SJSA1 (cell line): ENCODE measurements at places on chromosomes 6 and 20.

DNA sequence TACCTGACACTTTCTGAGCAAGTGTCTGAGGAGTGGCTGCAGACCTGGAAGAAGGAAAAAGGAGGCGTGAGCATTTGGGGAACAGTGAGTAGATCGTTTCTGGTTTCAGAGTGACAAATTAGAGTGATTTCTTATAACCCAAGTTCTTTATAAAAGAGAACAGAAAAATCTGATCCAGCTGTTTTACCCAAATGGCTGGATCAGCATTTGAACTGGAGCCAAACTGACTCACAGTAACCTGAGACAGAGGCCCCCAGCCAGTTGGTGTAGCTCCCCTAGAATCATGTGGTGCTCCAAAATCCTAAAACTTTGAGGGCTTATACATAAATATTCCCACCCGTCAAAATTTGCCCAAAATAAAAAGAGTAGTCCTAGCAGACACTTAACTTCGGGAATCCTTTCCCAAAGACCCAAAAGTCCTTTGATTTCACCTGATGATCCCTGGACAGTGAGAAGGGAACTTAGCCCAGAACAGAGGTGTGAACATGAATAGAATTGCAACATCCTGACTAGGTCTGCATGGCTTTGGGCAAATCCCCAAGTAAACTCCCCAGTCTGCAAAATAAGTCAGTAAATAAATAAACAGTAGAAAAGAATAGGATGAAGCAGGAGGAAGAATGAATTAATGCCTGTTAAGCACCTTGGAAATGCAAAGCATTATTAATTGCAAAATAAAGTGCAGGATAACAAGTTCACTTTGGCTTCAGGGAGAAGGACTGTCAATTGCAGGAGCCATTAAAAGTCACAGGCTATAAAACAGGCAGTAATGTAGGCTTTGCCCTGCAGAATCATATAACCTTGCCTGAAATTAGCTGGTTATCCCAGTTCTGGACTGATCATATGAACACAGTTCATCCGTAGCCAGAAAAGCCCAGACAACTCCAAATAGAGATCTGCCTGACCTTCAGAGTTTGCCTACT is 262.0 kb upstream of the JARID2 start:
- no peak overlapping the region for H3K27ac ChIP-seq
- no peaks in the 10 kb centered on the region for H3K4me1 ChIP-seq
- no peaks in the 10 kb centered on the region for H3K36me3 ChIP-seq
- H3K4me3 ChIP-seq: no peak overlapping the region
- DNase-seq: no peak

- peaks cover 19% of the 10 kb centered on the region for H3K4me1 ChIP-seq
- H3K27ac ChIP-seq: no peak overlapping the region
- peak; percentile 18 for DNase-seq
- H3K36me3 ChIP-seq: no peaks in the 10 kb centered on the region
Observed at GRCh38 chr6:5125152-5126006, 40.2 kb downstream of the PPP1R3G start.

DNA sequence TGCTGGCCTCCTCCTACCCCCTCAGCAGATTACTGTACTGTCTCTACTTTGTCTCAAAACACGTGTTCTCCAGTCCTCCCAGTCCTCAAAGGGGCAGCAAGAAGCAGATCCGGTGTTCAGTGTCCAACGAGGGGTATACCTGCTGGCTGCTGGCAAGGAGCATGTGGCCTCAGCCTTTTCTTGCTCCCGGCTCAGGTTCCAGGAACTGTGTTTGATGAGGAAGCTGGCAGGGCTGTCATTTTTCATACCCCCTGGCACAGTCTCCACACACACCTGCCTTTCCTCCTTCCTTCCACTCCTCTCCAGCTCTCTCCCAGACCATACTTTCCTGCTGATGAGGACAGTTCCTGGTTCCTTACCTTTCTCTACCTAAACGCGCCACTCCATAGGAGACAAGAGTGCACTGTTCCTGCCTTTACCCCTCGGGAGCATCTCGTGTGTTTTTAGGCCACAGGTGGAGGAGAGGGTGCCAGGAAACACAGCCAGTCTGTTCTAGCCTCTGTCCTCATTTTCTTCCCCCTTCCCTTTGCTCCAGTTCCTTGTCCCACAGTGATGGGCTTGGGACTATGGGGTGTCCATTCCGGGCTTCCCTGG is 77.2 kb downstream of the SSR1 start:
- no peaks in the 10 kb centered on the region for H3K4me1 ChIP-seq
- H3K4me3 ChIP-seq: no peak overlapping the region
- no peak for DNase-seq
- H3K36me3 ChIP-seq: peaks cover 54% of the 10 kb centered on the region

- H3K27me3 ChIP-seq: no peaks in the 10 kb centered on the region
- no peaks in the 10 kb centered on the region for H3K36me3 ChIP-seq
- no peak for DNase-seq
- no peaks in the 10 kb centered on the region for H3K4me1 ChIP-seq
Observed at GRCh38 chr6:72525821-72526510, 95.9 kb upstream of the KCNQ5 start.

DNA sequence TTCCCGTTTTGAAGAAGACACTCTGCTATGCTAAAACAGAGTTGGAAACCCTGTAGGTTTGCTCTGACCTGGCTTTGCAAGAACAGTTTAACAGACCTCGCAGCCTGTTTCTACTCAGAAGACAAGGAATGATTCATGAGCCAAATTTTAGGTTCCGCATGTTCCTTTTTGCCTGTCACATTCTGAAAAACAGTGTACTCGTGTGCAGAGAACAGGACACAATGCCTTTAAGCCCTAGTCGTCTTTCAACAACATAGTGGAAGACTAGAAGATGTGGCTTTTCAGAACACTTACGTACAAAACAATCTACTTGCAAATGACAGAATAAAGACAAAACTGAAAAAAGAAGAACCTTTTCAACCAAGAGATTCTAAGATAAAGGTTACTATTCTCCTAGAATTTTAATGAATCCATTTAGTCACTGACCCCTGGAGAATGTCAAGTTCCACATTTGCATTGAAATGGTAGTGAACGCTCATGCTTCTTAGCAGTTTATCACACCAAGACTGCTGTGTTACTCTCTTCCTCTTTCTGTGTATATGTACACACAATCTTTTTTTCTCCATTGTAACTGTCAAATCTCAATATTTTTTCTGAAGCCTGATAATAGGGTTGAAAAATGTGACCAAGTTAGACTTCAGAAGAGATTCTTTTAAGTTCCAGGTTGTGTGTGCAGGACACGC is 220.7 kb upstream of the NRSN1 start:
- no peaks in the 10 kb centered on the region for H3K4me1 ChIP-seq
- no peaks in the 10 kb centered on the region for H3K36me3 ChIP-seq
- no peak overlapping the region for H3K27ac ChIP-seq

- no peaks in the 10 kb centered on the region for H3K27me3 ChIP-seq
- H3K4me1 ChIP-seq: peaks cover 37% of the 10 kb centered on the region
- no peak for DNase-seq
- H3K36me3 ChIP-seq: no peaks in the 10 kb centered on the region
Observed at GRCh38 chr6:43887340-43887858, 117.4 kb downstream of the VEGFA start.

DNA sequence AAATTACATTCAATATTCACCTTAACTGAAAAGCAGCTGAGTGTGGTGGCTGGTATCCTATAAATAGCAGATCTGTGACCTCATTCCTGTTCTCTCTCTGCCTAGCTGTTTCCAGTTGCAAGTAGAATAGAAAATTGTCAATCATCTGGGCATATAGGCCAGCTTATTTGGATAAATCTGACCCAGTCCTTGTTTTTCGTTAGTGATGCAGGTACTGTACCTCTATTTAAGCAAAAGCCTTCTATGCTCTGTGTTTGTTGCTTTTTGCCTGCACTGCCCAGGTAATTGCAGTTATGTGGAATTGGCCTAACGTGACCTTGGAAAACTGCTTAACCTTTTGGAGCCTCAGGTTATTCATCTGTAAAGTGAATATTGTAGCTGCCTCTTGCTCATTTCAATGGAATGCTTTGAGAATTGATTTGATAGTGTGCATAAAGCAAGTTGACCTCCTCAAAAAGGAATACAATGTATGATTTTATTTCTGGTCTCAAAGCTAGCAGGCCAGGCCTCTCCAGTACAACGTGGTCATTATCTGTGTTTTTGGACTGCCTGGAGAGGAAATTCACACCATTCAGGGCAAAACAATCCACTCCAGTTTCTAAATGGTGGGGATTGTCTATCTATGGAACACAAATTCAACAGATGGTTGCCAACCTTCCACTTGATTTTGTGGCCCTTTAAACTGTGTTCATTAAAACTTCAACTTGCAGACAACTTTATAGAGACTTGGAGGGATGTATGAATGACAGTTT is 508.7 kb upstream of the CITED2 start:
- H3K4me3 ChIP-seq: no peak overlapping the region
- DNase-seq: no peak
- peaks cover 43% of the 10 kb centered on the region for H3K4me1 ChIP-seq

DNA sequence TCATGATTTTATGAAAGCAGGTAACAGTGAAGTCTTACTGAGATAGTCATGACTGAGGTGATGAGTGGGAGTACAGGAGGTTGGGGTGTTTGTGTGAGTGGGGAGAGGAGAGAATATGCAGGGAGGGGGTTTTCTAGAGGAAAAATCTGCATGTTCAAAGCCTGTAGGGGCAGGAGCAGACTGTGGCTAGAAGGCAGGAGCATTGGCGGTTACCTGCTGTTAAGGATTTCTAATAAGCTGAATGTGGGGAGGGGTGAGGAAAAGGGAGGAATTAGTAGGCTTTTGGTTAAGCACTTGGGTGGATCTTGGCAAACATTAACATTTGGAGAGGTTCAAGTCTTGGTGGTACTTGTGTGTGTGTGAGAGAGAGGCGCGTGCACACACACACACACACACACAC is 70.8 kb downstream of the EYA4 start:
- H3K4me3 ChIP-seq: no peak overlapping the region
- no peaks in the 10 kb centered on the region for H3K4me1 ChIP-seq
- no peaks in the 10 kb centered on the region for H3K36me3 ChIP-seq

DNA sequence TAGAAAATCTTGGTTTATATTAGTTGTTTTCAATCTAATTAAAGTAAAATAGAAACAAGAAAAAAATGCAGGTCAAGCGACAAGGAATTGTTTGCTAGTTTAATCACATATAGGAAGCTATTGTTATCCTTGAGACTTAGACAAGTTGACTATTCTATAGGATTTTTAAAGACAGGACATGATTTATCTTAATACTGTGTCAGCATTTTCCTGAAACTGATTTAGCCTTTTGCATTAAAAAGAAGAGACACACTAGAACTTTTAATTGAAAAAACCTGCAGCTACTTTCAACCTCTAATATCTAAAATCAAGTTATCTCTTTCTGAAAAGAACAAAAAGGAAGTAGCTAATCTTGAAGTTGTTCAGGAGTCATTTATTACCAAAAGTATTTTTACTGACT is 246.2 kb downstream of the PHF3 start:
- DNase-seq: no peak
- H3K27me3 ChIP-seq: no peaks in the 10 kb centered on the region
- H3K4me3 ChIP-seq: no peak overlapping the region

DNA sequence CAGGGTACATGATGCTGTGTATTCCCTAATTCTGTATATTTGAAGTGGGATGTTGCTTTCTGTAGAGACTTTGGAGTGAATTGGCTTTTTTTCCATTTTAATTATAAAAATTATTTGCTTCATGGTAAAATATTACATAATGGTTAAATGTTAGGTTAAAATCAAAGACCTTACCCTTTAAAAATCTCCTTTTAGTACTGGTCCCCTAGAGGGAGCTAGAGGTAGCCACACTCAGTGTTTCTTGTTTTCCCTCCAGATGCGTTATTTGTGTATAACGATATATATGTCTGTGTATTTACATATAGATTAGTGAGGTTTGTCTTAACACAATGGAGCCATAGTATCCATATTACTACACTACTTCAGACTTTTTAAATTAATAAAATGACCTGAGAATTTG is 146.7 kb downstream of the PLCB4 start:
- H3K27me3 ChIP-seq: no peaks in the 10 kb centered on the region
- H3K27ac ChIP-seq: no peak overlapping the region
- H3K4me1 ChIP-seq: peaks cover 13% of the 10 kb centered on the region
- no peak for DNase-seq
- no peak overlapping the region for H3K4me3 ChIP-seq

GRCh38 chr20:60630609-60631008 is 621.5 kb upstream of the CDH4 start:
- H3K27me3 ChIP-seq: no peaks in the 10 kb centered on the region
- no peaks in the 10 kb centered on the region for H3K36me3 ChIP-seq
- H3K27ac ChIP-seq: no peak overlapping the region
- DNase-seq: no peak
- H3K4me3 ChIP-seq: no peak overlapping the region
- no peaks in the 10 kb centered on the region for H3K4me1 ChIP-seq

DNA sequence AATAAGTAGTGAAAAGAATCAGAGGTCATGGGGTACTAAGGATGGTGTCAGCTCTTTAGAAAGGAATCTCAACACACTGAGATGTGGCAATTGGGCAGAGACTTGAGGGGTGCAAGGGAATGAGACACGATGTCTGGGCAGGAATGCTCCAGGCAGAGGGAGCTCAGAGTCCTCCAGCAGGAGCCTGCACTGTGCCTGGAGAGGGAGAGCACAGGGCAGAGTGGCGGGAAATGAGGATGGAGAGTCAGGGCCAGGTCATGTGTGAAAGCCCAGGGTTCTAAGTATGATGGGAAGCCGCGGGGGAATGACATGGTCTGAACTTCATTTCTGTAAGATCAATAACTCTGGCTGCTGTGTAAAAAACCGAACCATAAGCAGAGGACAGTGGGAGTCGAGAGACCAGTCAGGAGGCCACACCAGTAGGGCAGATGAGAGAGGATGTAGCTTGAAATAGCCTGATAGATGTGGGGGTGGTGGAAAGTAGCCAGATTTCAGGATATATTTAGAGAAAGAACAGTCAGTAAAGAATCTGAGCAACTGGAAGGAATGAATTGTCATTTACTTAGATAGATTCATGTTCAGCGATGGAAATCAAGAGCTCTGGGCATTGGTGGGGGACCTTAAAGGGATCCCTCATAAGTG is 133.4 kb upstream of the DTNBP1 start:
- DNase-seq: no peak
- peaks cover 7% of the 10 kb centered on the region for H3K4me1 ChIP-seq
- no peak overlapping the region for H3K4me3 ChIP-seq
- H3K27me3 ChIP-seq: no peaks in the 10 kb centered on the region
- no peaks in the 10 kb centered on the region for H3K36me3 ChIP-seq
- no peak overlapping the region for H3K27ac ChIP-seq

DNA sequence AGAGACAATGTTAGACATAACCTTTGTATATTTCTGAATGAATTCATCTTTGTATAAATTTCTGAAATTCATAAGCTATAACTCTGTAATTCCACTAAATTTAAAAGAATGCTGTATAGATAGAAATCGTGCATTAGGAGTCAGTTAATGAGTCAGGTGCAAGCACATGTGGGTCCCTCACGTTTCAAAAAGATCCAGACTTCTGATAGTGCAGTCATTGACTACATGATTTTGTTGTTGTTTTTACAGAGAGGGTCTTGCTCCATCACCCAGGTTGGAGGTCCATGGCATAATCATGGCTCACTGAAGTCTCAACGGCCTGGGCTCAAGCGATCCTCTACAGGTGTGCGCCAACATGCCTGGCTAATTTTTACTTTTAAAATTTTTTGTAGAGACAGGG is 14.6 kb downstream of the ESF1 start:
- H3K4me3 ChIP-seq: no peak overlapping the region
- H3K36me3 ChIP-seq: peaks cover 82% of the 10 kb centered on the region
- no peak overlapping the region for H3K27ac ChIP-seq

GRCh38 chr6:51398064-51398705 is 579.5 kb downstream of the TFAP2B start:
- H3K4me3 ChIP-seq: no peak overlapping the region
- DNase-seq: peak; percentile 18
- no peaks in the 10 kb centered on the region for H3K36me3 ChIP-seq

- H3K36me3 ChIP-seq: no peaks in the 10 kb centered on the region
- H3K27me3 ChIP-seq: no peaks in the 10 kb centered on the region
- H3K27ac ChIP-seq: no peak overlapping the region
- DNase-seq: no peak
Observed at GRCh38 chr6:41536795-41537758, 9.1 kb upstream of the FOXP4 start.
